HCT116 (cell line): ENCODE measurements at places on chromosomes 4 and X. TPM values are rescaled to one million over a fixed set of nuclear protein-coding genes. Genes with fewer than 3 reads are reported as not detected.

The SMIM10L2A gene
- 1.5 TPM for total RNA-seq

The RIBC1 gene
- 0.61 TPM for total RNA-seq

The KLHL4 gene
- 0.10 TPM for total RNA-seq

The PPA2 gene
- 98.5 TPM for total RNA-seq

The NLRP2B gene
- not detected for total RNA-seq

The FAM184B gene
- 0.07 TPM for total RNA-seq

The CXorf51A gene
- total RNA-seq = not detected

DNA sequence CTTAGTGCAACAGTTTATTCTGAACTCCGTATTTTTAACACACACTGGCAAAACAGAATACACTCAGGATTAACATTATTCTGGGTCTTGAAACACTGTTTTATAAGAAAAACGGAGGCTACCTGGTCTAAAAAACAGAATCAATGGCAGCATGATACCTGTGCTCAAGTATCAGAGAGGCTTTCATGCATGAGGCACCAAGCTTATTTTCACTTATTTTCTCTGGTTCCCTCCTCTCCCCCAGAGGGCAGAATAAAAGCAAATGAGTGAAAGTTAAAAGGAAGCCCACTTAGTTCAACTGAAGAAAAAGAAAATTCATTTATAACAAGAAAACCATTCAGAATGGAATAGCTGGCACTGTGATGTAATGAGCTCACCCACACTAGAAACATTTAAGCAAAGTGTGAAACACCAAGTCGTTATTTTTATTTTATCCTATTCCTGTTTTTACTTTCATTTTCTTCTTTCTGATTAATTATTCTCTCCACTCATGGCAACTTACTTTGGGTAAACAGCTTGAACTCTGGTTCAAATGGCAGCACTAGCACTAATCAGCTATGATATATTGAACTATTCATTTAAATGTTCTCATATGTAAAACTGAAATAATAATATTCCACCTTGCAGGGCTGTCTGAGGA, 211.8 kb downstream of the PPP3CA start:
- no peak for DNase-seq

DNA sequence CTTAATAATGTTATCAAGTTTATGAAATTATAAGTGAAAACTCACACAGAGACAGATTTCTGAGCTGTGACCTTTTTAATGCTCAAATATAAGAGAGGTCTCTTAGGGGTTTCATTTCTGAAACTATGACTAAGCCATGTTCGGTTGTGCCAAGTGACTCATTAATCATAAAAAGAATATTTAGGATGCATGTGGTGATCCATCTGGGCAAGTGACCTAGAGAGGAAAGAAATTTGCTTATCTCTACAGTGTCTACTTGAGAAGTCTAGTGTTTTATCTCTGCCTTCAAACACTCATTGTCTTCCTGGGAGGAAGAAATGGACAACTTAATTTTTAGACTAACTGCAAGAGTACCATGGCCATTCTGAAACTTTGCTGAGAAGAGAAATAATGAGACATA, 545.3 kb upstream of the GRID2 start:
- DNase-seq = peak; percentile 63

DNA sequence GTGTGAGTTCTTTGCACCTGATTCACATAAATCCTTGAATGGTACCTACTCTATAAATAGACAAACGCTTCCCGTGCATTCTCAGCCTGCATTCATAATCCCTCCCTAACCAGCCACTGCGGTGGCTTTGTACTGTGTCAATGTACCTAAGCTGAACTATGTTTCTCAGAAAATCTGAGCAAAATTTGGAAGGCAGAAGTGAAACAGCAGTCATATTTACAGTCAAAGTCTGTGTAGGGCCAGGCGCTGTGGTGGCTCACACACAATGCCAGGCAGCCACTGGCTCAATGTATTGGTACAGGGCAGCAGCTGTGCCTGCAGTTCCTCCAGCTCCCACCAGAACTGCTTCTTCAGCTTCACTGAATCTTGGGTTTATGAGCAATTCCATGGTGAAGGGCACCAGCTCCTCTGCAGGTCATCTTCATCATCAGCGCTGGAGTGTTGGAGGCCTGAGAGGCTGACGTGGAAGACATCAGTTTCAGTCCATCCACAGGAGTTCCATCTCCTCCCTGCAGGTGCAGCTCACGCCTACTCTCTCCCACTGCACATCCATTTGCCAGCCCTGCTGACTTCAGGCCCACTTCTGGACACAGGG, 32.3 kb upstream of the IRF2 start:
- no peak for DNase-seq

- DNase-seq = no peak
Measured at GRCh38 chr4:118917582-118917981, 28.9 kb downstream of the SYNPO2 start.

GRCh38 chr4:183755596-183755995, 96.5 kb downstream of the TRAPPC11 start:
- no peak for DNase-seq

GRCh38 chr4:63700569-63700968, 708.7 kb downstream of the TECRL start:
- no peak for DNase-seq

GRCh38 chr4:122073615-122074014, 78.5 kb upstream of the BLTP1 start:
- DNase-seq = no peak

DNA sequence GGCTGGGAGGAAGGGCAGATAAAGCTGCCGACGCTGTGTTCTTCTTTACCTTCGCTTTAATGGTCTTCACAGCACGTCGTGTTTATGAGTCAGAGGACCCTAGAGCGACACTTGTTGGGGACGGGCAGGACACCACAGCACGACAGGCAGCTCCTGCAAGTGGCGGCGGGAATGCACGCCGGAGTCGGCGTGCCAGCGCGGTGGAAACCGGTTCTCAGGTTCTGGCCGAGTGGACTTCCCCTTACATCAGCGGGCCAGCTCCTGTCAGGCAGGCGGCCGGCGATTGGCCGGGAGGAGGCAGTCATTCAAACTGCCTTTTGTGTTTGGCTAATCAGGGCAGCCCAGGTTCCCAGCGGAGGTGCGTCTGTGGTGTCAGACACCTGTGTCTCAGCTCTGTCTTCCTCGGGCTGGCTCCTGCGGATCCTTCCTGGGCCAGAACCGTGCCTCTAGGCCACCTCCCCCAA, 150.9 kb downstream of the SHROOM3 start:
- peak; percentile 81 for DNase-seq

DNA sequence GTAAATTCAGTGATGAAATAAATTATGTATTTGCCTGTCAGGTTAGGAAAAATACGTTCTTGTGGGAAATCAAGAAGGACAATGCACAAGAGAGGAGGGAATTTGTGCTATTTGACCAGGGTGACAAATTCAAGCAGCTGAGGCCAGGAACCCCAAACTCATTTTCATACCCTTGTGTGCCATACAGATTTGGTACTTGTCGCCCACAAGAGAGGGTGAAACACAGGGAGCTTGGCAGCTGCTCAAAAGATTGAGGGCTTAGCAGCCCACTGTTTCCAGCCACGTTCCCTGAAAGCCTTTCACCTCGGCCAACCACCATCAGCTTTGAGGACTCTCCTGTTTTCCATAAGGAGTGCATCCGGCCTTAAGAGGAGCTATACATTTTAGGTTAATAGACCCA, 111.2 kb downstream of the COL25A1 start:
- no peak for DNase-seq

- peak; percentile 18 for DNase-seq
Measured at GRCh38 chr4:90958256-90958895, 831.2 kb downstream of the CCSER1 start.

DNA sequence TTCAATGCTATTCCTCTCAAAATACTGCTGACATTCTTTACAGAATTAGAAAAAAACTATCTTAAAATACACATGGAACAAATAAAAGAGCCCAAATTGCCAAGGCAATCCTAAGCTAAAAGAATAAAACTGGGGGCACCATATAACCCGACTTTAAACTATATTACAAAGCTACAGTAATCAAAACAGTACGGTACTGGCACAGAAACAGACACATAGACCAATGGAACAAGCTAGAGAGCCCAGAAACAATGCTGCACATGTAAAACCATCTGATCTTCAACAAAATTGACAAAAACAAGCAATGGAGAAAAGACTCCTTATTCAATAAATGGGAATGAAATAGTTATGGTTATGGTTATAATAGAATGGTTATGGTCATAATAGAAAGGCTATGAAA, 482.6 kb downstream of the IDS start:
- no peak for DNase-seq

DNA sequence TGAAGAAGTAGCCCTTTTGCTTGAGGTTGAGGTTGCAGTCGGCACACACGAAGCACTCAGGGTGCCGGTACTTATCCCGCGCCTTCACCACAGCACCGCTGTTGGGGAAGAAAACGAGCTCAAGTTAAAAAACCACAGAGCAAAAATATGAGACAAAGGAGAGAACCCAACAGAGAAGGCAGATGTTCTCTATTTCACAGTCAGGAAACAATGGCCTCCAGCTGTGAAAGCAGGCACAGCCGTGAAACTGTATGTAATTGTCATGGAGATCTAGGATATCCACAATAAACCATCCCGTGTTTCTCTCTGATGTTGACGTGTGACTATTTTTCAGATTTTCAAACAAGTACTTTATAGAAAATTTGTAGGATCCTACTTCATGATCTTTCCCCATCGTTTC, 30.9 kb upstream of the CCDC110 start:
- DNase-seq = no peak

DNA sequence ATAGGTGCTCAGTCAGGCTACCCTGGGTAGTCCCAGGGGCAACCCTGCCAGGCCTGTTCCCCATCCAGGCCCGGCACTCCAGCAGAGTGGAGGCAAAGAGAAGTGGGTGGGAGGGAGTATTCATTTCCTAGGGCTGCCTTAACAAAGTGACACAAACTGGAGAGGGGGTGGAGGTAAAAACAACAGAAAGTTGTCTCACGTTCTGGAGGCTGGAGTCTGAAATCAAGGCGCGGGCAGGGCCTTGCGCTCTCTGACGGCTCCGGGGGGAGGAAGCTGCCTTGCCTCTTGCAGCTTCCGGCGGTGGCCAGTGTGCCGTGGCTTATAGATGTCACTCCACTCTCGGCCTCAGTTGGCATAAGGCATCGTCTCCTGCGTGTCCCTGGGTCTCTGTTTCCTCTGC, 90.8 kb downstream of the DCTD start:
- DNase-seq = no peak
